ENCODE measurements at places on chromosomes 2 and 18.

DNA sequence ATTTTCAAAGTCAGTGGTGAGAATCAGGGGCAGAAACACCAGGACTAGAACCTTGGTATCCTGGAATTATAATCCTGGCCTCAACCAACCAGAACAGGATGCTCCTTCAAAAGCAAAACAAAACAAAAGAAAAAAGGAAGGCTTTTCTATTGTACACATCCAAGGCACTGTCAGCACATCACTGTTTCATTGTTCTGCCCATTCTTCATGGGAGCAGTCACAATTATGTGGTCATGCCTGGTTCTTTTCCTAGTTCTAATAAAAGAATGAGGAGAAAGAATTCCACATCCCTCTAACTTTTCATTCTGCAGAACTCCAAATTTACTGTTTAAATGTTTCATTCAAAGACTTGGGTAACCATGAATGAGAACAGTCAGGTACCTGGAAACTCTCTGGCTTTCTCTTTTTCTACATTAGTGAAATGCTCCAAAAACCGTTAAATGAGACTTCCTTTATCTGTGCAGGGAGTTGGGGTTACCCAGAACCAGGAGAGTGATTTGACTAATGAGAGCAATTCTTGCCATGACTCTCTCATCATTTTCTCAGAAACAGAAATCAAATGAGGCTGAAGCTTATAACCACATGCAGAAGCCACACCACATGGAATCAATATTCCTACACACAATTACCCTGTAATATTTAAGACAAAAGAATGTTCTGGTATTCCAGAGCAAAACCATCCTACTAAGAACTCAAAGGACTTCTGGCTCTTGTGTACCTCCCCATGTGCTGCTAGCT, 110.9 kb upstream of the CCDC150 start:
- DNase-seq = no peak

- DNase-seq = no peak
Measured at GRCh38 chr18:46283895-46284295, 179.7 kb downstream of the HAUS1 start.

- no peak for DNase-seq
Measured at GRCh38 chr18:5918205-5918858, 23.0 kb upstream of the TMEM200C start.

DNA sequence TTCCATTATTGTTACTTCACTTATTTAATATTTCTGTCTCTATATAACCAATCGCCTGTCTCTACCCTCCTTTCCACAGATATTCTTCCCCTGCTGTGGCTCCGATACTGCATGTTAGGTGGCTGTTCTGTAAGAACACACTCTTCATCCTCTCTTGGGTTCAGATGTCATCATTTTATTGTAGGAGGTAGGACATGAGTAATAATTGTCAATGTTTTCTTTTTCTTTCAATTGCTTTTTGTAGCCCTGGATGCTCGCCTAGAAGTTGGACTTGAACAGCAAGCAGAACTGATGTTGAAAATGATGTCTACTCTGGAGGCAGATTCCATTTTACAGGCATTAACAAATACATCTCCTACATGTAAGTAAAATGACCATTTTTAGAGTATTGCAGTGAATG, 128.6 kb downstream of the BIRC6 start:
- DNase-seq = no peak

GRCh38 chr2:26970928-26971627, 641 bp downstream of the MAPRE3 start:
- DNase-seq = peak; percentile 73

DNA sequence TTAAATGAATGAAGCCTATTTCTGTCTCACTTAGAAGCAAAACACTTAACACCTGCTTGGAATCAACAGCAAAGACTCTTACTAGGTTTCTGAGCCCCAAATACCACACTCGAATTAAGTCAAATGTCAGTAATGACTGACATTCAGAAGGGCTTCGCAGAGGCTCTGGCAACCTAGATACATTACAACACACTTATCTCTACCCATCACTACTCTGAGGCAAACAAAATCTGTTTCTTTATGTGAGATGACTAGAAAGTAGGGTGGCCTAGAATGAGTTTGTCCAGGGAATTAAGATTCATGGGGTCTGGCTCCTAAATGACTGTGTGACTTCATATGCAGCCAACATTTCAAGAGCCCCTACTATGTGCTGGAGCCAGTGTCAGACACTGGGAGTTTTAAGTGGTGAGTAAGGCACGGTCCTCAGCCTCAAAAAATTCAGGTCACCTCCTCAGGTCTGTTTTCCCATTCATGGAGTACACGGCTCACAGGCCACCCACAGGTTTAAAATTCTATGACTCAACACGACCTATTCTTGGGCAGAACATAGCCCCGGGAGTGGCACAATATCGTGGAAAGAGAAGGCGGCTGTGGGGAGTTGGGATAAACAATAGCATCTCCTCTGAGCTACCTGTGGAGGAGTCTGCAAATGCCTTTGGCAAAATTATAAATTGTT, 150.3 kb upstream of the ZFP36L2 start:
- DNase-seq = no peak

GRCh38 chr2:36586672-36587071, 11.3 kb downstream of the FEZ2 start:
- no peak for DNase-seq

- DNase-seq = no peak
Measured at GRCh38 chr2:171965238-171965637, 34.5 kb upstream of the METAP1D start.

GRCh38 chr2:719734-720133, 42.5 kb upstream of the TMEM18 start:
- DNase-seq = no peak

GRCh38 chr2:1341404-1342120, 71.7 kb upstream of the TPO start:
- peak; percentile 27 for DNase-seq

DNA sequence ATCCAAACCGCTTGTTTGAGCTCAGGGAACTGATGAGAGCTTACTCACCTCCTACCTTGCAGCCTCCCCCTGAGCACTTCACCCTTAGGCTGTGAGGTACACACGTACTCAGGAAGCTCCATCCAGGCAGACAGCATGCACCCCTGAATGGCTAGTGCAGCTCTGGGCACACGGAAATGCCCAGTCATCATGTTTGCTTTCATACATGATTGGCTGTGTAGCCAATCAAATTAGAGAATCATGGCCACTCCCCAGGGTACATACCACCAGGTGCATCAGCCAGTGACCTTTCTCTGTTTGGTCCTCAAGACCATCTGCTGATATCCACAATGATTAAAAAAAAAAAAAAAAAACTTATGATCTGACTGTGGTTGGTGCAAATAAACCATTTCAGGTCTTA, 42.1 kb downstream of the RNF152 start:
- DNase-seq = no peak

GRCh38 chr2:153071090-153071489, 352.7 kb downstream of the ARL6IP6 start:
- DNase-seq = peak; percentile 16

GRCh38 chr18:66325251-66325650, 278.6 kb downstream of the CDH19 start:
- no peak for DNase-seq

- DNase-seq = no peak
Measured at GRCh38 chr2:181462033-181462432, 4.8 kb downstream of the ITGA4 start.

DNA sequence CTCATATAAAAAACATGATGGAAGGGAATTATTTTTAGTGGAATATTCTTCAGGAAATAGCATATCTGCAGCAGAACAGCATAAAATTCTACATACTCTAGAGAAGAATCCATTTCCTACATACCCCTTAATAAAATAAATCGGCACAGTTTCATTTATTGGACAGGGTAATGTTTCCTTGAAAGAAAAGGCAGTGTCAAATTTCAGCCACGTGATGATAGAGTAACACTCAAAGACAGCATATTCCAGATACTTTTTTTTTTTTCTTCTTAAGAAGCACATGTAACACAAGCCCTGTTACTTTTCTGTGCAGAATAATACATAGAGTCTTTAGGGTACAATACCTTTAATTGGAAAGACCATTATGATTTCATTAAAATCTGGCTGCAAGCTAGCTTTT, 204.4 kb downstream of the SRBD1 start:
- DNase-seq = no peak

DNA sequence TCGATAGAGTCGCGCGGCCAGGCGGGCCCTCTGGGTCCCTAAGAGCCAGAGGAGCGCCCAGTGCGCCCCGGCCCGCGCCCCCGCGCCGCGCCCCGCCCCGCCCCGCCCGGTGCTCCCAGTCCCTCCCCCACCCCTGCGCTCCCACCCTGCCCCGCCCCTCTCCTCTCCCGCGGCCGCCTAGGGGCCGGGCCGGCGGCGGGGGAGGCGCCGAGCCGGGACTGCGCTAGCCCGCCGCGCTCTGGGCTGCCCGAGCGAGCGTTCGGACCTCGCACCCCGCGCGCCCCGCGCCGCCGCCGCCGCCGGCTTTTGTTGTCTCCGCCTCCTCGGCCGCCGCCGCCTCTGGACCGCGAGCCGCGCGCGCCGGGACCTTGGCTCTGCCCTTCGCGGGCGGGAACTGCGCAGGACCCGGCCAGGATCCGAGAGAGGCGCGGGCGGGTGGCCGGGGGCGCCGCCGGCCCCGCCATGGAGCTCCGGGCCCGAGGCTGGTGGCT, at the start of gene GPC1:
Gene GPC1, plus strand, starts transcription at position 207 of the 491 bp plus-strand sequence. Its CDS starts 256 bp downstream, at position 463.
- peak; percentile 84 for DNase-seq

GRCh38 chr2:26529406-26530239, 51.7 kb upstream of the OTOF start:
- DNase-seq = no peak

GRCh38 chr2:67485431-67485830, 88.3 kb downstream of the ETAA1 start:
- no peak for DNase-seq

DNA sequence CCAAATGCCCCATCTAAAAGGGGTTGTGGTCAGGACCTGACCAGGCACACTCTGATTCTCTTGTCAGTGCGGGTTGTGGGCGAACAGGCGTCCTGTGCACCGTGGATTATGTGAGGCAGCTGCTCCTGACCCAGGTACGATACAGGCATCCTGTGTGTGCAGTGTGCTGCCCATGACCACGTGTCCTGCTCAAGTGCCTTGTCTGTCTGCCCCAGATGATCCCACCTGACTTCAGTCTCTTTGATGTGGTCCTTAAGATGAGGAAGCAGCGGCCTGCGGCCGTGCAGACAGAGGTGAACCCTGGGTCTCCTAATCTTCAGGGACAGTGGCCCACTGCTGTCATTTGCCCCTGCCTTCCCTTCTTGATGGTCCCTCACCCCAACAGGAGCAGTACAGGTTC, 14.6 kb downstream of the PTPN18 start:
- no peak for DNase-seq

DNA sequence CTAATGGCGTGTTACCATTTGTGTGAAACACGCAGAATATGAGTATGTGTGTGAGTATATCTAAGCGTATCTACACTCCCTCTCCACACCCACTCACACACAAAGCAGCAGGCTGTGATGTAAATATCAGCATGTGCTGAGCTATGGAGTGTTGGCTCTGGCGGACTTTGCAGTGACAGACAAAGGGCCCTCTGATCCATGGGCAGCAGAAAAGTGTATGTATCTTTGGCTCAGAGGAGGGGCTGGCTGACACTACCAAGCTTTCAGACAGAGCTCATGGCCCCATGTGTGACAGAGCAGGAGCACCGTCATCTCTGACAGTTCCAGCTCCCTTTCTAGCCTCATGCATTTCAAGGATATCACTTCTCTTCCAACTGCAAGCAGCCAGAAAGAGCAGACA, 57.2 kb upstream of the ASB18 start:
- DNase-seq = no peak

DNA sequence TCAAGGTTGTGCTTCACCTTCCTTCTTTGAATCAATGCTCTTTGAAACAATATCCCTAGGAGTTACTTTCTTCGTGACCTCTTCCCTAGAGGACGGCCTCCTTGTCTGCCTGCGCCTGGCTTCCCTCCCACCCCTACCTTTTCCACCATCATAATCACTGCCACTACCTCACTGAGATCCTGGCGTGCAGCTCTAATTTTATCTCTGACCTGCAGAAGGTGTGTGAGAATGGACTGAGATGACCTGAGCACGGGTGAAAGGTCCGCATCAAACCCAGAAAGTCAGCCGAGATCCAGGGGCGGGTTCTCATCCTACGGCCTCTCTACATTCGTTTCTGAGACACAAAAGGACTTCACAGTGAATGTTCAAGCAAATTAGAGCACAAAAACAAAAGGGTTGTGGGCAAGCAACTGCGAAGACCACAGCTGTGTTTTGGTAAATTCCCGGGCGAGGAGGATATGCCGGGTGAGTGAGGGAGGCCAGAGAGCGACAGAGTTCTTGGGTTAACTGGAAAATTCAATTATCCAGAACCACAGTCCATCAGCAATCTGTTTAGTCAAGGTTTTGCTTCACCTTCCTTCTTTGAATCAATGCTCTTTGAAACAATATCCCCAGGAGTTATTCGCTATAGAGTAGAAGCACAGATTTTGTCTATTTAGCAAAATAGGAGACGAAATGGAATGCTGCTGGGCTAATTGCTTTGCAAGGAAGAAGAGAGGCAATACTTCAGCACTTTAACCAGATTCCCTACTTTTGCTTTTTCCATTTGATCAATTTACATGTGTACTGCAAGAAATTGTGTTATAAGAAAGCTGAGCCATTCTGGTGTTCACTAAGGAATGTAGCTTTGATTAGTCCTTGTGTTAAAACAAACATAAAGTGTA, 212.6 kb downstream of the ACKR3 start:
- DNase-seq = peak; percentile 54

GRCh38 chr2:42298132-42298531, 62.9 kb downstream of the COX7A2L start:
- DNase-seq = no peak

DNA sequence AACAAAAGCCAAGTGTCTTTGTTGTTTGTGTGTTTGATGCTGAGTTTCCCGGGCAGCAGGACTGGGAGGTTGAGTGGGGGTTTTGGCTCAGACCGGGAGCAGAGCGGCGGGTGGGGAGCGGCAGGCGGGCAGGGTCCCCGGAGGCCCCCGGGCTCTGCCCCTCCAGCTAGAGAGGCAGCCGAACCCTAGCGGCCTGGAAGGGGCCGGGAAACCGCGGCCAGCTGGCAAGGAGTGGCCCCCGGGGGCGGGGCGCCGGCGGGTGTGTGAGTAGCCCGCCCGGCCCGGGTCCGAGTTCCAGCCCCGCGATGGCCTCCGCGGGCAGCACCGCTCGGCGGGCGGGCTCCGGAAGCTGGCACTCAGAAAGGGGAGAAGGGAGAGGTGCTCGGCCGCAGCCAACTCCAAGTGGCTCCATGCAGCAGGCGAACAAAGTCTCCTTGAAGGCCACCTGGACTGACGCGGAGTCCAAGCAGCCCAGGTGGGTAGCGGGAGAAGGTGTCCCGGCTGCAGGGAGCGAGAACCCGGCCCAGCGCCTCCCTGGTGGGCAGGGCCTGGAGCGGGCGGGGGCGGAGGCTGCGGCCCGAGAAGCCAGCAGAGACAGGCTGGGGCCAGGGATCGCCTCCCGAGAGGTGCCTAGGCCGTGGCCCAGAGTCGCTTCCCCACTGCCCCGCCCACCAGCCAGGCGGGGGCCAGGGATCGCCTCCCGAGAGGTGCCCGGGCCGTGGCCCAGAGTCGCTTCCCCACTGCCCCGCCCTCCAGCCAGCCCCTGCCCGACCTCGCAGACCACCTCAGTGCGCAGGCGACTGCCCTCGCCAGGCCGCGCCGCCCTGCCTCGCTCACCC, at the start of gene ANKRD53:
Gene ANKRD53, plus strand, starts transcription at position 290 of the 839 bp plus-strand sequence. Its CDS starts 16 bp downstream, at position 306.
- DNase-seq = peak; percentile 83
